AG09319 (cell line): ENCODE measurements at places on chromosomes 2 and 18.

DNA sequence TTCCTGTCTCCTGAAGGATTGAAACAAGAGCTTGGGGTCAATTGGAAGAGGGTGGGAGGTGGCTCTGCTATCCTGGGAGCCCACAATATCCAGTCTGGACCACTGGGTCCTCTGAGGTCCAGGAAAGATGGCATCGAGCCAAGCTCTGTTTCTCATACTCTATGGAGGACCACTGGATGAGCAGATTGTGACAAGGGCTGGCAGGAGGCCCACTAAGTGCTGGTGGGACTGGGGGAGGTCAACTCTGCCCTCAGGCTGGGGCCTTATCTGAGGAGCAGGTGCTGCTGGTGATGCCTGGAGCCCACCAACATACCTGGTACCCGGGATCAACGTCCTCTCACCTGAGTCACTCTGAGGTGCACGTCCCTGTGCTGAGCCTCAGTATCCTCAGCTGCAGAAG lies 142.4 kb downstream of the NDUFA10 start:
- DNase-seq, result no peak

DNA sequence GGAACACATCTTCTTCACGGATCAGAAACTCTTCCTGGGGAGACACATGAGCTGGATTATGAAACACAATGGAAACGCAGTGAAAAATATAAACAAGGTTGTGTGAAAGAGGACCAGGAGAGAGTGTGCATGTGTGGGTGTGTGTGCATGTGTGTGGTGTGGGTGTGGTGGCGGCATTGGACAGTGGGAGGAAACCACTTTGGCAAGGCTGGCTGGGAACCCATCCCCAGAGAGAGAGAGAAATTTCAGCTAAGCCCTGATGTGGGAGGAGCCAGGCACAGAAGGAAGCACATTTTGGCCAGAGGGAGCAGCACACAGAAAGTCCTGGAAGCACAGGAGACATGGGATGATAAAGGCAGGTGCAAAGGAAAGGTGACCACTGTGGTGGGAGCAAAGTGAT lies 147.6 kb upstream of the COPS8 start:
- no peak for DNase-seq

DNA sequence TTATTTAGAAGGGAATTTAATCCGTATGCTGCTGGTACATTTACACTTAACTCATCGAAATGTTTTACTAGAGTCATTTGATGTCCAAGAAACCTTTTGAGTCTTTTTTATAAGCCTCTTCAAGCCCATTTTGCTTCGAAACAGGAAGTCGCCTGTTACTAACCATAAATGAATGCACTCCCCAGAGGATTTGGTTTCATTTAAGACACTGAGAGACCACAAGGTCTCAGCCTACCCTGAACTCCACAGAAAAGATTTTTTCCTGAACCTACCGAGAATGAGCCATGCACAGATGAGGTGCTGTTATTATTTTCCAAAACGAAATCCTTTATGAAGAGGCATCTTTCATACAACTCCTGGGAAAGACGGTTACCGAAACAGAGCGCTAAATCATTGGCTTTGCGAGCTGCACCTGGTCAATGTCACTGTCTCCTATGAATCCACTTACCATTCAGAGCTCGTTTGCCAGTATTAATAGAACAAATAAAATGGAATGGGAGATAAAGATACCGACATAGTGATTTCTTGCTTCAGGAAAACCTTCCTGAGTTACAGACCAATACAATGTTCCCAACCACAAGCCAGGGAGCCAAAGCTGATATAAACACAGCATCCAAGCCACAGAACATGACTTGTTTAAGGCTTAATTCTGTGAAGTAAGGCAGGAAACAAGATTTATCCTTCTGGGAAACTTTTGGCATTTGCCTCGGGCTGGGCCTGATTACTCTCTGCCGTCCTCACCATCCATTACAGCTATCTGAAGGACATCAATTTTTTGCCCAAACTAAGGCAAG lies 382.1 kb downstream of the OSR1 start:
- DNase-seq, result no peak

GRCh38 chr2:36809069-36809445 lies 112.5 kb downstream of the VIT start:
- DNase-seq, result no peak

DNA sequence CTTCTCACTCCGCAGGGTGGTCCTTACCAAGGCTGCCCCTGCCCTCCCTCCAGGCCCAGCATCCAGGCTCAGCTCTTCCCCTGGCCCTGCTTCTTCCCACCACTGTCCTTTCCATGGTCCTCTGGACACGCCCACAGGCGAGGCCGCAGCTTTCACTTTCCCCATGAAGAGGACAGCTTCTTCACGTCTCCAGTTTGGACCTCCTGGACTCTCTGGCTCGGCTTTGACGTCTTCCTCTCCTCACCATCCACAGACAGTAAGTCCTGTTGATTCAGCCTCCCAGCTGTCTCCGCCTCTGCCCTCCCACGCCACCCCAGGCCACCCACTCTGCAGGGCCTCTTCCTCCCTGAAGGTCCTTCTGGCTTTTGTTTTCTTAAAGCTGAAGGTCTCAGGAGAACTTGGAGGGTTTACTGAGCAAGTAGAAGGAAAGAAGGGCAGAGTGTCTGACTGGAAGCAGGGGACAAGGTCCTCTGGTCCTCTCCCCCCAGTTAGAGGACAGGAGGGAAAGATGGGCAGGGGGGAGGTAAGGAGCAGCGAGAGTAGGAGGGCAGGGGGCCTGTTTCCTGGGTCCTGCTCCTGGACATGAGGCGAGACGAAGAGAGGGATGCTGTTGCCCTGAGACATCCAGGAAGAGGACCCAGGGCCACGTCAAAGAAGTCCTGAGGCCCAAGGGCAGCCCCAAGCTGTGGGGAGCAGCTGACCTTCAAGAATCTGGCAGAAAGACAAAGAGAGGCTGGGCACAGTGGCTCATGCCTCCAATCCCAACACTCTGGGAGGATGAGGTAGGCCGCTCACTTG lies 24.7 kb upstream of the NMUR1 start:
- DNase-seq, result peak; percentile 7

GRCh38 chr2:237885111-237885930 lies 25.9 kb downstream of the RAMP1 start:
- DNase-seq, result no peak

DNA sequence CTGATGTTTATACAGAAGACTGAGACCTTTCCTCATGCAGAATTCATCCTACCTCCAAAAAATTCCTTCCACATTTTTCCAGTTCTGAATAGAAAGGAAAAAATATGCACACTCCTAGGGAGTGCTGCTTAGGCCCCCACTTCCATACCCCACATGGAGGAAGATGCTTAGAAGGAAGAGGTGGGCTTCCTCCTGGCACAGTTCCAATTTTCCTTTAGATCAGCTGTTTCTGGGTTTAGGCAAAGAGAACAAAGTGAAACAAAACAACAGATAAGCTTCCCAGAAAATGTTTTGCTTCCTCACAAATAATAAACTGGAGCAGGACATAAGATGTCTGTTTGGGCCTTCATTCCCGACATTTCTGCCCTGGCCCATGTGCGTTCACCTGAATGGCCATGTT lies 172.6 kb downstream of the PRPF40A start:
- DNase-seq, result no peak

- DNase-seq, result no peak
These were observed 30.2 kb downstream of the DIS3L2 start for GRCh38 chr2:231991664-231992063.

DNA sequence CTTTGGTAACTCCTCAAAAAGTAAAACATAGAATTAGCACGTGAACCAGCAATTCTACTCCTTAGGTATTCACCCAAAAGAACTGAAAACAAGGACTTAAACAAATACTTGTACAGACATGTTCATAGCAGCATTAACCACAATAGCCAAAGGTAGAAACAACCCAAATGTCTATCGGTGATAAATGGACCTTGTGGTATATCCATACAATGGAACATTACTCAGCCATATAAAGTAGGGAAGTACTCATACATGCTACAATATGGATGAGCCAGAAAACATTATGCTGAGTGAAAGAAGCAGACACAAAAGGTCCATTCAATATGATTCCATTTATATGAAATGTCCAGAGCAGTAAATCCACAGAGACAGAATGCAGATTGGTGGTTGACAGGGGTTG lies 182.8 kb downstream of the DNER start:
- no peak for DNase-seq

DNA sequence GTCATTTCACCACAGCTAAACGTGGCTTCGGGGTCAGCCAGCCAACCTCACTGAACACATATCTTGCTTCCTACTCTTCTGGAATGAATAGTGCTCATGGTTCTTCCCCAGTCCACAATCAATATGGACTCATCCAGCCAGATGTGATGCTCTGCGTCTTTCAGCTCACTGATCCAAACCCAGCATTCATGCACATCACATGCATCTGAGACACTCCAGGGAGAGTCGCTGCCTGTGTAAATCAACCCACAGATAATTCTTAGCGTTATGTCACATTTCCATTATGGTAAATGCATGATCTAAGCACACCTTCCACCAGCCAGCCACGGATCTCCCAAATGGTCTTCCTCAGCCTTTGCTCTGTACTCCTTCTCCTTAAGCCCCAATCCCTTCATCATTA lies 306.7 kb upstream of the CHAC2 start:
- DNase-seq, result no peak

DNA sequence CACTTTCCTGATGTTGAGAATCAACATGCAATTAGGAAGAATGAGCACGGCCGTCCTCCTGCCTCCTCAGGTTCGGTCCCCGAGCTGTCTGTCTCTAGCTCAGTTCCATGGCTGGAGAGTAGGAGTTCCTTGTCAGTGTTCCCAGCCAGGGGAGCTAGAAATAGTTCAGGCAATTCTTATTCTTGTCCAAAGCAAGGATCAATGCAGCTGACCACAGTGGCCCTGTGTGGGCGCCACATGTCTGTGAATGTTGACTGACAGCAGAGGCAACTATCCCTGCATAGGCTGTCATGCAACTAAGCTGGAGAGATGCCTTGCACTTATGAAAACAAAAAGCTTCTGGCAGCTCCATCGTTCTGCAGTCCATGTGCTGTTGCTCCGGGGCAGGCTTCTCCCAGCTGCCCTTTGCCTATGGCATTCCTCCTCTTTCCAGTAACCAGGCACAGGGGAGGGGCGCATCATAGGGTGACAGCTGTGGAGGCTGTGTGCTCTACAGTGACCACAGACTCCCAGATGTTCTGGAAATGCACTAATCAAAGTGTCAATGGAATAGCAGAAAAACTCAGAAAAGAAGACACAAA lies 58.7 kb downstream of the PDCL3 start:
- DNase-seq, result no peak

DNA sequence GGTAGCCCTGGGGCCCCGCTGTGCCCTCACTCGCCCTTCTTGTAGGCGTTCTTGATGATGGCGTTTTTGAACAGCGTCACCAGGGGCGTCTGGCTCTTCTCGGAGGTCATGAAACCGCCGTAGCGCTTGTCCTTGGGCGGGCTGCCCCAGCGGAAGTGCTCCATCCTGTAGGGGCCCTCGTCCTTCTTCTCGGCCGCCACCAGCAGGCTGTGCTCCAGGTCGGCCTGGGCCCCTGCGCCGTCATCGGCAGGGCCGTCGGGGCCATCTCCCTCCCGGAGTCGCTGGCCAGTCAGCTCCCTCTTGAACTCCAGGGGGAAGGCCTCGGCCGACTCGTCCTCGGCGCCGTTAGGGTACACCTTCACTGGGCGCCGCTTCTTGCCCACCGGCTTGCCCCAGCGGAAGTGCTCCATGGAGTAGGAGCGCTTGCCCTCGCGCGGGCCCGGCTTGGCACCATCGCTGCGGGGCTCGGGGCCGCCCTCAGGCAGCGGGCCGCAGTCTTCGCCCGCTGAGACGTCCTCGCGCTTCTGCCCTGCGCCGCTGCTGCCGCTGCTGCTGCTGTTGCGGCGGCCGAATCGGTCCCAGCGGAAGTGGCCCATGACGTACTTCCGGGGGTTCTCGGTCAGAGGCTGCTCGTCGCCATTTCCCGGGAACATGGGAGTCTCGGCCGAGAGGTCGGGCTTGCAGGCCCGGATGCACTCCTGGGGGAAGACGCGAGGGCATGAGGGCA lies 7.2 kb downstream of the POMC start:
- DNase-seq, result no peak

DNA sequence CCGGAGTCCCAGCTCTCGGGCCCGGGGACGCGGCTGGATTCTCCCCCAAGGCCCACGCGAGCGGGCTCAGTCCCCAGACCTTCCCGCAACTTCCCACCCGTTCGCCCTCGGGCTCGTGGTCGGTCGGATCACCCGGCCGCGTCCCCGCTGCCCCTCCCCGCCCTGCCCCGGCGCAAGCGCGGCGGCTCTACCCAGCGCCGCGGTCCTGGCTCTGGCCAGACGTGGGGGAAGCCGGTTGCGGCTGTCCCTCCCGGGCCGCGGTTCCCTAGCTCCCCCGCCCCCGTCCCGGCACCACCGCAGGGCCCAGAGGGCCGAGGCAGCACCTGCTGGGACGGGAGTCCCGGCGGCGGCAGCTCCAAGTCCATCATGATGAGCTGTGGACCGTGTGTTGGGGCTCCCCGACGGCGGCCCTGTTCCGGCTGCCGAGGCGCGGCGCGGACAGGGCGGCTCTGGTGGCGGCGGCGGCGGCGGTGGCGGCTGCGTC lies 276 bp downstream of the NFE2L2 start:
- DNase-seq, result no peak

DNA sequence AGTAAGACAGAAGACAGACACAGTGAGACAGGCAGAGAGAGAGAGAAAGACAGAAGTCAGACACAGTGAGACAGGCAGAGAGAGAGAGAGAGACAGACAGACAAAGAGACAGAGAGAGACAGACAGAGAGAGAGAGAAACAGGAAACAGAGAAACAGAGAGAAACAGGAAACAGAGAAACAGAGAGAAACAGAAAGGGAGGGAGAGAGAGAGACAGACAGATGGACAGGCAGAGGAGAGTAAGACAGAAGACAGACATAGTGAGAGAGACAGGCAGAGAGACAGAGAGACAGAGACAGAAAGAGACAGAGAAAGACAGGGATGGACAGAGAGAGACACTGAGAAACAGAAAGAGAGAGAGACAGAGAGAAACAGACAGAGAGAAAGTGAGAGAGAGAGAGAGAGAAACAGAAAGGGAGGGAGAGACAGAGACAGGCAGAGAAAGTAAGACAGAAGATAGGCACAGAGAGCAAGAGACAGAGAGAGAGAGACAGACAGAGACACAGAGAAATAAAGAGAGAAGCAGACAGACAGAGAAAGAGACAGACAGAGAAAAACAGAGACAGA lies 109.3 kb upstream of the ANKRD30BL start:
- DNase-seq, result no peak

GRCh38 chr2:199861132-199861774 lies 10.3 kb upstream of the FTCDNL1 start:
- DNase-seq, result no peak

- DNase-seq, result no peak
These were observed 2.7 kb downstream of the OTX1 start for GRCh38 chr2:63053081-63053888.

DNA sequence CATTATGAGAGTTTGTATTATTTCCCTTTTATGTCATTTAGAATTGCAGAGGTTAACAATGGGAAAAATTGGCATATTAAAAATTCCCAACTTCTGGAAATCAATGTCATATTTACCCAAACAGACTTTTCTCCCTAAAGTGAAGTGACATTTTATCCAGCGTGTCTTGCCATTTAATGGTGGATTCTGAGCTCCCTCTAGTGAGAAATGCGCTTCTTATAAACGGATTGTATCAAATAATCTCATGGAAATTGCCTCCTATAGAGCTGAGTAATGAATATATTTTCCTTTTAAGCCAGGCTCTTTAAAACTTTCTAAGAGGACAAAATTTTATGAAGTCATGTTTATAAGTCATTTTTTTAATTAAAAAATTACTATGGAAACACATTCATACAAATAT lies 5.7 kb upstream of the GCFC2 start:
- DNase-seq, result no peak
